ENCODE measurements at places on chromosomes 11 and 22.

DNA sequence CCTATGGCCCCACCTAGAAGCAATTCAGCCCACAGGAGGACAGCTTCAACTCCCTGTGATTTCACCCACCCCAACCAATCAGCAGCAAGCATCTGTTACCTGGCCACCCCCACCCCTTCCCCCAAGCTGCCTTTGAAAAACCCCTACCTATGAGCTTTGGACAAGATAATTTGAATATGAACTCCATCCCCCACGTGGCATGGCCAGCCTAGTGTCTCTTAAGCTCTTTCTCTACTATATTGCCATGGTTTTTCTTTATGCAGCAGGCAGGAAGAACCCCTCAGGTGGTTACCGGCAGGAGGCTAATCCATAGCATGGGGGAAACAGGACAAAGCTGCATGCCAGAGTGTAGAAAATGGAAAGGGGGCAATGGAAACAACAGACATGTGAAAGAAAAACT is 29.0 kb downstream of the CTSC start:
- no peak overlapping the region for H3K4me3 ChIP-seq
- no peak overlapping the region for H3K27ac ChIP-seq
- H3K4me1 ChIP-seq = peaks cover 1% of the 10 kb centered on the region
- DNase-seq = no peak
- no peaks in the 10 kb centered on the region for H3K27me3 ChIP-seq
- H3K36me3 ChIP-seq = peaks cover 21% of the 10 kb centered on the region

DNA sequence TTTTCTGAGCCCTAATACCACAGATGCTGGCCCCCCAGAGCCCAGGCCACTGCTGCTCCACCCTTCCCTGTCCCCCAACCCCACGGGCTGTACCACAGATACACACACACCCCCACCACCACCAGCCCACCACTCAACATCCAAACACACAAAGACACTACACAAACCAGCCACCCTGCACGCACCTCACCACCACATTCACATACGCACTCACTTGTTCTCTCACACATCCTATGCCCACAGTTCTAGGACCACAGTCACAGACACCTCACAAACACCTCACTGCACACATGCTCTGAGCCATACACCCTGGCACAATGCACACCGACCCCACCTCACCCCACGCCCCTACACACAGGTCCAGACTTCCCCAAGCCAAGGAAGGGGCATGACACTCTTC is 22.5 kb upstream of the OAF start:
- no peak for DNase-seq
- H3K4me1 ChIP-seq = no peaks in the 10 kb centered on the region
- no peaks in the 10 kb centered on the region for H3K36me3 ChIP-seq
- no peak overlapping the region for H3K27ac ChIP-seq
- H3K4me3 ChIP-seq = no peak overlapping the region

GRCh38 chr11:12838463-12839123 is 164.4 kb downstream of the TEAD1 start:
- no peak overlapping the region for H3K27ac ChIP-seq
- DNase-seq = no peak
- no peaks in the 10 kb centered on the region for H3K27me3 ChIP-seq
- H3K4me3 ChIP-seq = no peak overlapping the region
- H3K36me3 ChIP-seq = no peaks in the 10 kb centered on the region

- no peaks in the 10 kb centered on the region for H3K27me3 ChIP-seq
- no peak overlapping the region for H3K27ac ChIP-seq
- H3K4me3 ChIP-seq = no peak overlapping the region
These were observed 35.7 kb downstream of the LRRC32 start for GRCh38 chr11:76634886-76635285.

- H3K27ac ChIP-seq = no peak overlapping the region
- peaks cover 42% of the 10 kb centered on the region for H3K4me1 ChIP-seq
- H3K27me3 ChIP-seq = no peaks in the 10 kb centered on the region
- H3K36me3 ChIP-seq = no peaks in the 10 kb centered on the region
- H3K4me3 ChIP-seq = no peak overlapping the region
- no peak for DNase-seq
These were observed 49.9 kb downstream of the RSF1 start for GRCh38 chr11:77770629-77771028.

DNA sequence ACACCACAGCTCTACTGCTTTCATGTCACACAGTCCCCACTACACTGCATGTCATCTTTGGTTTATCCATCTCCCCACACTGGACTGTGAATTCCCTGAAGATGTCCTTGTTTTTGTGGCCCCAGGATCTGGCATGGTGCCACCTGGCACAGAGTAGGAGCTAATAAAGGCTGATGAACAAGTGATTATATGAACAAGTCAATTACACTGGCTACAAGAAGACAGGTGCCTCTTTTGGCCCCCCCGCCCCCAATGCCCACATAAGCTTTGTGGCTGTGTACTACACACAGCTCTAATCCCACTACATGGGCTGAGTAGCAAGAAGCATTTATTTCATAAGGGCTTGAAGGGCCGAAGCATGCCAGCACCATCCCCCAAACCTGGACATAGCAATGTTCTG is 24.7 kb downstream of the PLEKHA7 start:
- H3K27me3 ChIP-seq = no peaks in the 10 kb centered on the region
- H3K4me3 ChIP-seq = no peak overlapping the region
- peaks cover 21% of the 10 kb centered on the region for H3K4me1 ChIP-seq
- DNase-seq = no peak
- H3K36me3 ChIP-seq = no peaks in the 10 kb centered on the region

DNA sequence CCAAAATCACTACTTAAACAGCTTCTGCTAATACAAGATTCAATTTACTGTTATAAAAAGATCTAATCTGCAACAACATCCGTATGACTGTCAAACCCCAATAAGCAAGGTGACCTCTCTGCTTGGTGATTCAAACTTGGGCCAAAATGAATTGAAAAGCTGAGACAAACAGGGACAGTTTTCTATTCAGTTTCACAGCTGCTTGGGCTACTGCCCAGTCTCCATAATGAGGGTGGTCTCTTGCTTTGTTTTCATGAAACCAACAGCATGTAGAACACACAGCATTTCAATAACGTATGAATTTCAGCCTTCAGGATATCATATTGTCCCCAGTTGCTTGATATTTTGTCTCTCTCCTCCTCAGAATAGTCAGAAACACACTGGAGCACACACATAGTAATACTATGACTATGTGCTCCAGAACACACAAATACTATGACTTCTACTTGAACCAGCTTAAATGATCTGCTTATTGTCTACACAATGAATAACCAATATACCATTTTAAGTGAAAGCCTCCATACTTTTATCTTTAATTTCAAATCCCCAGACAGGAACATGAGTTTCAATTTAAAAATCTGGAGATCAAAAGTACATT is 285.0 kb downstream of the TTC28 start:
- no peaks in the 10 kb centered on the region for H3K4me1 ChIP-seq
- no peaks in the 10 kb centered on the region for H3K27me3 ChIP-seq
- no peak overlapping the region for H3K4me3 ChIP-seq
- no peak for DNase-seq
- H3K27ac ChIP-seq = no peak overlapping the region

- no peaks in the 10 kb centered on the region for H3K27me3 ChIP-seq
- no peak overlapping the region for H3K27ac ChIP-seq
- H3K4me3 ChIP-seq = no peak overlapping the region
- DNase-seq = no peak
- H3K4me1 ChIP-seq = no peaks in the 10 kb centered on the region
- no peaks in the 10 kb centered on the region for H3K36me3 ChIP-seq
These were observed 484.2 kb upstream of the LRRC4C start for GRCh38 chr11:41943656-41944055.

GRCh38 chr11:114211444-114212121 is 84.6 kb upstream of the NNMT start:
- peaks cover 47% of the 10 kb centered on the region for H3K4me1 ChIP-seq
- H3K36me3 ChIP-seq = no peaks in the 10 kb centered on the region
- no peak overlapping the region for H3K4me3 ChIP-seq
- H3K27ac ChIP-seq = no peak overlapping the region

GRCh38 chr22:34102633-34103032 is 182.4 kb upstream of the LARGE1 start:
- no peak overlapping the region for H3K27ac ChIP-seq
- H3K4me1 ChIP-seq = no peaks in the 10 kb centered on the region
- H3K27me3 ChIP-seq = no peaks in the 10 kb centered on the region

DNA sequence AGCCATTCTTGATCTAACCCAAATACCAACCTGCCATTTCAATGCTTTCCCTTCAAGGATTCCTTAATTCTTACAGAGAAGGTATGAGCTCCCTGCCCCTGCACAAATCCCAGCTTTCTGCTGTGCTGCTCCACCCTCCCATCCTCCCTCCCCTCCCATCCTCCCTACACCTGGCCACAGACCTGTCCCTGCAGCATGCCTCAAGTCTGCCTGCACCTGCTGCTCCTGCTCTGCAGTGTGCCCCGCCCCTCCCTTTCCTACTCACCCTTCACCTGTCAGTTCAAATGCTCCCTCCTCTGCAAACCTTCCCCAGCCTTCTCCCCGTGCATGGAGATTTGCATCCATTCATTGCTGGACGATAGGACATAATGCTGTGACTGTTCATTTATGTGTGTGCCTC is 139.9 kb upstream of the NARS2 start:
- no peak for DNase-seq
- H3K27me3 ChIP-seq = no peaks in the 10 kb centered on the region
- H3K36me3 ChIP-seq = no peaks in the 10 kb centered on the region
- H3K4me1 ChIP-seq = no peaks in the 10 kb centered on the region
- no peak overlapping the region for H3K4me3 ChIP-seq
- H3K27ac ChIP-seq = no peak overlapping the region

GRCh38 chr11:129291546-129291945 is 84.1 kb upstream of the BARX2 start:
- H3K4me1 ChIP-seq = no peaks in the 10 kb centered on the region
- no peak for DNase-seq
- no peaks in the 10 kb centered on the region for H3K36me3 ChIP-seq
- no peaks in the 10 kb centered on the region for H3K27me3 ChIP-seq
- no peak overlapping the region for H3K27ac ChIP-seq

DNA sequence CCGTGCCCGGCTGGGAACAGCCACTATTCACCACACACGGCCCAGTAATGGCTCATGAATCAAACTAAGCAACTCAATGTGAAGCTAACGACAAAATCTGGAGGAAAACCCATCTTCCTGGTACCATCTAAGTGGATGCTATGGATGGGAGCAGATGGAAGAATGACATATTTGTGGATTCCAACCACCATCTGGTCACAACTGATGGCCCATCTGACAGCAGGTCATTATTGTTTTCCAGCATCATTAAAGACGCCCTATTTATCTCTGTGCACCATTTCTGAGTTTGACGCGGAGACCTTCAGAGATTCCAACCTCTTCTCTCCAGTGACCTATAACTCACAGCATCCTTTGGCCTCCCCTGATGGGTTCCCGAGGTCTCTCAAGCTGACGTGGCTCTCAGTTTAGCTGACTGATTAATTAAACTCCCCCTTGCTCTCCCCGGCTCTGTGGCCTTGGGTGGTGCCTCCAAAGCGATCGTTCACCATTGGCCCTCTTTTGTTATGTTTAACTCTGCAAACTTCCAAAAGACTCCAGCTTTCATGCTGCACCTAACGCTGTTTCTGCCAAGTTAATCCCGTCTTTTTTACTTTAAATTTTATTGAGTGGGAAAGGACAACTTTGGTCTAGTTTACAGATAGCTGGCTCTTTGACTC is 1514.4 kb downstream of the BRD1 start:
- H3K27ac ChIP-seq = no peak overlapping the region
- H3K4me1 ChIP-seq = no peaks in the 10 kb centered on the region
- H3K27me3 ChIP-seq = no peaks in the 10 kb centered on the region
- no peaks in the 10 kb centered on the region for H3K36me3 ChIP-seq

- no peak overlapping the region for H3K27ac ChIP-seq
- DNase-seq = no peak
- H3K36me3 ChIP-seq = no peaks in the 10 kb centered on the region
- H3K27me3 ChIP-seq = no peaks in the 10 kb centered on the region
These were observed 88.8 kb upstream of the GALNT18 start for GRCh38 chr11:11710556-11710955.

DNA sequence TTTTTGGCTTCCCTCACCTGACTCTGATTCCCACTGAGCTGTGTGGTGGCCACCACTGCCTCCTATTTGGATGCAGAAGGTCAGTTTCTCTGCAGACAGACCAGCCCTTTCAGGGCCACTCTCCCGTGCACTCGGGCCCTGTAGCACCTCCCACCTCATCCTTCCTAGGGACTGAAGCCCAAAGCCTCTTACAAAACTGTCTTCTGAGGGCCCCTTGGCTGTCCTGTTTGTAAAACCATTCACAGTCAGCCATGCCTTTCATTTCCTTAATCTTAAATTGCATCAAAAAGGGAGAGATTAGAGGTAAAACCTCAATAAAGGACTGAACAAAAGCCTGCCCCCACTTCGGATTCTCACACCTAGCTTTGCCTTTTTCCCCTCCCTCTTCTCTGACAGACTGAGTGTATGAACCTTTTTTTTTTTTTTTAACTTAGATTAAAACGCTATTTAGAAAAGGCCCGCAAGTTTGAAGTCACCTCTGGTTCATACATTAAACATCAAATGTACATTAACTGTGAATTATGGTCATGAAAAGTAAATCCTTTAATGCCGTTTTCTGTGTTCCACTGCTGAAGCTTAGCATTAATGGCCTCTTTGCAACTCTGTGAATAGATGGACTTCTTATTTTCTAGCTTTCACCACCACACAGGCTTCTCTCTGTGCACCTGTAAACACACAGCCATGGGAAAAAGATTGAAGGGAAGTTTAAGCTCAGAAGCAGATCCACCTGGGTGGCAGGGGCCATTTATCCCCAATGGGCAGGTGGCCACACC is 247.2 kb upstream of the CADM1 start:
- H3K4me3 ChIP-seq = no peak overlapping the region
- H3K27me3 ChIP-seq = no peaks in the 10 kb centered on the region
- H3K27ac ChIP-seq = no peak overlapping the region
- H3K36me3 ChIP-seq = no peaks in the 10 kb centered on the region
- no peak for DNase-seq

- no peak for DNase-seq
- H3K27ac ChIP-seq = peak overlapping the region; percentile 76
- H3K4me3 ChIP-seq = peak overlapping the region; percentile 98
- no peaks in the 10 kb centered on the region for H3K27me3 ChIP-seq
- peaks cover 19% of the 10 kb centered on the region for H3K4me1 ChIP-seq
- no peaks in the 10 kb centered on the region for H3K36me3 ChIP-seq
These were observed 712 bp upstream of the SLC2A11 start for GRCh38 chr22:23856721-23857605.

DNA sequence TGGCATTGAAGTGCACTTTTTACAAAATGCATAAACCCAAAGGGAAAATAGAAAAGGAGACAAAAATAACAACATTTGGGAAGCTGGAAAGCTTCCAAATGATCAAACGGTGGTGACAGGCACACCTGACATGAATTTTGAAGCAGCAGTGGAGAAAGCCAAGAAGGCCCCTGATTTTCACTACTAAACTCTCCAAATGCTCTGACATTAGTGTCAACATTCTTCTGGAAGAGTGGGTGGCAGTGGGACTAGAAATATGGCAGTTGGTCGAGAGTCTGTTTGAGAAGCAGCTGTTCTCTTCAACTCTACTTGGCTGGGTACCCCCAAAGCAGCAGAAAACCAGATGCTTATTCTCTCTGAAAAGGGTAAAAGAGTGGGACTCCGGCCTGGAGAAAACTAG is 12.3 kb upstream of the APOA5 start:
- H3K27ac ChIP-seq = no peak overlapping the region
- H3K4me3 ChIP-seq = no peak overlapping the region
- DNase-seq = no peak

- peak overlapping the region; percentile 39 for H3K27ac ChIP-seq
- peak; percentile 21 for DNase-seq
- H3K4me3 ChIP-seq = peak overlapping the region; percentile 5
- no peaks in the 10 kb centered on the region for H3K27me3 ChIP-seq
These were observed 54.1 kb downstream of the MCAM start for GRCh38 chr11:119262668-119263351.
